Stimulated activated CD8-positive, alpha-beta memory T cell treated with anti-CD3 and anti-CD28 coated beads, Interleukin-4, amount 100 ng/mL, for 24 hours (primary cell): ENCODE measurements at places on chromosomes 12 and 14.

GRCh38 chr12:42421844-42422779 is 96.1 kb downstream of the PPHLN1 start:
- no peak for DNase-seq

GRCh38 chr14:95320955-95321600 is 1.4 kb upstream of the CLMN start:
- no peak for DNase-seq

GRCh38 chr14:80239631-80240030 is 28.3 kb upstream of the DIO2 start:
- no peak for DNase-seq

DNA sequence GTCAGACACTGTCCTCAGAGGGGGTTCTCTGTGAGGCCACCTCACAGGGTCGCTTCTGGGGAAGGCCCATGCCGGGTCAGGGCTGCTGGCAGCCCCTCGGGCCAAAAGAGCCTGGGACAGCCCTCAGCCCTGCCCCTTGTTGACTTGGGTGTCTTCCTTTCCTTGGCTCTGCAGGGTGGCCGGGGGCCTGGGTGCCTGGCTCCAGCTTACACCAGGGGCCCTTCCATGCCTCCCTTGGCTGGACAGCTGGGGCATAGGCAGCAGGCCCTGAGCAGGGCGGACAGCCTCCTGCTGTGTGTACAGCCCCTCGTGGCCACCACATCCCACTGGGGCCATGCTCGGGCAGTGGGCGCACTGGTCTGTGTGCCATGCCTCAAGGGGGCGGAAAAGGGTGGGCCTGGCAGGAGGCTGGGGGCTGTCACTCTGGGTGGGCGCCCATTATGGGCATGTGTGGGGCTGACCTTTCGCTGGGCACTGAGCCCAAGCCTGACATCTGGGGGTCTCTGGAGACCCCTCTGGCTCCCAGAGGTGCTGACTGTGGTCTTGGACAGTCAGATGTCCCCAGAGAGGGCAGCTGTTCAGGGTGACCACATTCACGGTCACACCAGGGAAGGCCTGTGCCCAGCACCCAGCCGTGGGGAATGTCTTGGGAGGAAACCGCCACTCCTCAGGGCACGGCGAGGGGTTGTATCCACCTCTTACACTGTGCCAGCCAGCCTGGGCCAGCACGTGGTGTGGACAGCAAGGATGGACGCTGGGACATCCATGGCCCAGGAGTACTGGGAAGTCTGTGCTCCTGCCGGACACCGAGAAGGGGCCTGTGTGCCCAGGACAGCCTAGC is 313.3 kb downstream of the TMEM121 start:
- no peak for DNase-seq

DNA sequence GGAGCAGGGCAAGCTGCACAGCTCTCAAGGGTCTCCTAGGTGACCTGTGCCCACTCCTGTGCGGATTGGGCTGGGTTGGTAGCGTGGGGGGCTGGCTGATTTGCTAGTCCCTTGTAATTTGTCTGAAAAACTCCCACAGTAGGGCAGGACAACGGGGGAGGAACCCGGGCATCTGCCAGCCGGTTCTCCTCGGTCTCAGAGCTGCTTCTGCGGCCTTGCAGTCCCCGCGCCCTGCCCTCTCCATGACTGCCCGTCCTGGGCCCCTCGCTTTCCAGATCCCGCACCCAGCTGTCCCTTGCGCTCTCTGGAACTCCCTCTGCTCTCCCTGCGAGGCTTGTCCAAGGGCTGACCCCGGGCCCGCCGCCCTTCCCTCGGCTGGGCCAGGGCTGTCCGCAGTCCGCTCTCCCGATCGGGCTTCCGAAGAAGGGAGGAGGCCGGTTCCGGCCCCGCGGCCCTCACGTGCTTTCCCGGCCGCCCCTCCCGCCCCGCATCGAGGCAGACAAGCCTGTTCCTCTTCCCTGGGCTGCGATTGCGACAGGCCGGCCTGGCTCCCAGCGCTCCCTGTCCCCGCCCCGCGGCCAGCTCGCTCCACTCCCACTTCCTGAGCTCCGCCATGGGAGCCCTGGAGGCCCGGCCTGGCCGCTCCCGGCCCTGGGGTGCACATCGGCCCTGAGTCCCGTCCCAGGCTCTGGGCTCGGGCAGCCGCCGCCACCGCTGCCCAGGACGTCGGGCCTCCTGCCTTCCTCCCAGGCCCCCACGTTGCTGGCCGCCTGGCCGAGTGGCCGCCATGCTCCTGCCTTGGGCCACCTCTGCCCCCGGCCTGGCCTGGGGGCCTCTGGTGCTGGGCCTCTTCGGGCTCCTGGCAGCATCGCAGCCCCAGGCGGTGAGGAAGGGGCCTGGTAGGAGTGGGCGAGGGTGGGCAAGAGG is at the start of gene LTBR:
Gene LTBR (plus strand): TSS at position 591 of the 927 bp plus-strand sequence. CDS start 197 bp downstream, at position 788.
- no peak for DNase-seq

DNA sequence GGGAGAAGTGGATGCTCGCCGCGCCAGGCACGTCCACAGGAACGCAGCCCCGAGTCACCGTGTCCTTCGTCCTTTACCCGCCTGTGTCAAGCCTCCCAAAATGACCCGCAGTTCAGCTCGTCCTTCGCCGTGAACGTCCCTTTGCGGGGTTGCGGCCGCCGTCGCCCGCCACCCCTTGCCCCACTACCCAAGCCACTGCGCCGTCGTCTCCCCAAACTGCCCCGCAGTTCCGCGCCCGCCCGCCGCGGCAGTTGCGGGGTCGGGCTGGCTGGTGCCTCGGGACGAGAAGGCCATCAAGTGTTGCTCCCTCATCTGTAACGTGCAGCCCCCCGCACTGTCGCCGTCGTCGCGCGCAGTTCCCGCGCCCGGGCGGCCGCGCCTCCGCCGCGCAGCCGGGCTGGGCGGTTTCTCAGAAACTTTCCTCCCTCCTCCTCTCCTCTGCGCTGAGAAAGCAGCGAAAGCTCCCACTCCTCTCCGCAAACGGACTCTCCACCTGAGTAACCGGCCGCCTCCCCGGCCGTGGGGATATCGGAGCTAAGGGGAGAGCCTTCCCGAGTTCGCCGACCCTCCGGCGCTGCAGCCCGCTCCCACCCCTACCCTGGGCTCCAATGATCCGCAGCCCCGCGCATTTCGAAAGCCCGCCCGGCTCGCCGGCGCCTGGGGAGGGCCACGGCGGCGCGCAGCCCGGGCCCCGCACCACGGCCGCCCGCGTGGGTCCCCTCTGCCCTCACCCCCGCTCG is 6.7 kb downstream of the CDKN1B start:
- DNase-seq: no peak

DNA sequence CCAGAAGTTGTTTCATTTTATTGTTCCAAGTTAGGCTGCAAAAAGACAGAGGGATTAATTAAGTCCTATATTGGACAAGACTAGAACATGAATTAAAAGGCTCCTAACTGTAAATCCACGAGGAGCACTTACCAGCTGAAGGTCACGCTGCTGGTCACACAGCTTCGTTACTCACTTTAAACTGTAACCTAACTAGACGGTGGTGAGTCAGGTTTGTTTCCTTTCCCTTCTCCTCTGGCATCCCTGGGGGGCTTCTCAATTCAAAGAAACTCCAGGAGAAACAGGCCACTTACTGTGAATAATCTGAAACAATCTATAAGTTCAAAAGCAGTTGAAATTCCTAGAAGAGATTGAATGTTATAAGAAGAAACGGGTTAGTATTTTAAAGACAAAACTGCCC is 331.4 kb downstream of the BCAT1 start:
- no peak for DNase-seq

DNA sequence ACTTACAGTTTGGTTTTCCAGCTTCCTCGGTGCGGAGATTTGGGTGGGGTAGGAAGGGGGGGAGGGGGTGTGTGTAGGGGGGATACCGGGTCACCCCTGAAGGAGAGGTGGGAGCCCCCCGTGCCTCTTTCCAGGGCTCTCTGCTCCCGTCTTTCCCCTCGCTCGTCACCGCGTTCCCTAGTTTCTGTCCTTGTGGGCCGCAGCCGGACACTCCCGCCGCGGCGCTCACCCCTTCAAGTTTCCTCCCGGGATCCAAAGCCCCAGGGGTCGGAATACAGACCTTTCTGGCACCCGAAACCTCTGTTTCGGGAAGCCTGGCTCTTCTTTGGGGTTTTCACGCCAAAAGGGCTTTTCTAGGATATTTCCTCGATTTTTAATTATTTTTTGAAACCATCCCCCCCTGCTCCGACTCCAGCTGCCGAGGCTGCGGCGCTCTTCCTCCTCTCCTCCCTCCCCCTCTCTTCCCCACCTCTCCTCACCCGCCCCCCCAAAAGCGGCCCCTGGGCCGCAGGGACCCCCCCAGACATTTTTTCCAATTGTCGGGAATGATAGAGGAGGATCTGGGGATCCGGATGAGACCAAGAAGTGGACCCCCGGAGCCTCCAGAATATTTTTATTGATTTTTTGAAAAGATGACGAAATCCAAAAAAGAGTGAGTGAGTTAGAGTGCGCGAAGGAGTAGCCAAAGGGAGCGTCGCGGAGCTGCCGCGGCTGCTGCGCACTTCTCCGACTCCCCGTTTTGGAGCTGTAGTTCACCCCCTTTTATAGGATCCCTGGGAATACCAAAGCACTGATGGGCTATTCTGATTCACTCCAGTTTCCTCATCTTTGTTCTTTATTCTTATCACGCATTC is 1.7 kb downstream of the CCND2 start:
- DNase-seq: no peak

- DNase-seq: no peak
Measured at GRCh38 chr12:71019282-71019831, 98.8 kb upstream of the PTPRR start.

GRCh38 chr12:128920468-128920867 is 67.2 kb downstream of the GLT1D1 start:
- DNase-seq: no peak

GRCh38 chr12:123061441-123062205 is 81.1 kb downstream of the ARL6IP4 start:
- DNase-seq: no peak

DNA sequence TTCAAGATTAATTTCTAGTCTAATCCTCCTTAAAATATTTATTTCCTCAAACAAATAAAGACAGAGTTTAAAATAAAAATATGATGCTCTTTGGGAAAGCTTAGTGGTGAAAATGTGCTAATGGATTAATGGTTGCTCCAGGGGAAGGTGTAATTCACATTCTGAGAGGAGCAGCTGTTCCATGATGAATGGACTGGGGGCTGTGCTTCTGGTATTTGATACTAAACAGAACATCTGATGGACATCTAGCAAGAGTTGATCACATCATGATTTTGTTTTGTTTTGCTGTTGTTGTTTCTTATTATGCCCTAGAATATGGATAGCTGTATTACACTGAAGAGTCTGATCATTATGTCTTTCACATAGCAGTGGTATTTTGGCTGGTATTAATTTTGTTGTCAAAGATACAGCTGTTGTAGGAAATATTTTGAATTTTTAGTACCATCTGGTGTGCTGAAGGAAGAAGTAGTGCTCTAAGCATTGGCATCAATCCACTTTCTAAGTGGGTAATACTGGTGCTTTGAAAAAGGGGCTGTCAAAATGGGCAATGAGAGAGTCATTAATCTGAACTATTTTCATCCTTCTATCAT is 296.4 kb downstream of the ADAMTS20 start:
- no peak for DNase-seq

GRCh38 chr12:77592836-77593235 is 237.9 kb upstream of the NAV3 start:
- DNase-seq: no peak

- DNase-seq: no peak
Measured at GRCh38 chr12:112788205-112788604, 3.3 kb upstream of the RPH3A start.

GRCh38 chr12:89344862-89345202 is 7.5 kb downstream of the DUSP6 start:
- DNase-seq: no peak

DNA sequence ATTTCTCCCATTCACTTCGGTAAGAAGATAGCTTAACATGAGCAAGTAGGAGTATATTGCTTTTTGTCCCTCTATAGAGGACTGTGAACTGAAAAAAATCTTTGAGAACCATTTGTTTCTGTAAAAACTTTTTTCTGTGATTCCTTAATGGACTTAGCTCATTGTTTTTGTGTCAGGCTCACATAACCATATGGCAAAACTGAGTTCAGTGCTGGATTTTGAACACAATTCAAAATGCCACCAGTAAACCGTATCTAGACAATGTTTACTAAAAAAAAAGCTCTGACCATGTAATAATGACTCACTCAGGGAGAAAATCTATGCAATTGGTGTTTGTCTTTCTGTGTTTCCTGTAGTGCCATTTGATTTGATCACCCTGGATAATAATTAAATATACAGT is 5.2 kb downstream of the TRHDE start:
- no peak for DNase-seq

- no peak for DNase-seq
Measured at GRCh38 chr12:127324681-127325080, 942.3 kb upstream of the TMEM132C start.

DNA sequence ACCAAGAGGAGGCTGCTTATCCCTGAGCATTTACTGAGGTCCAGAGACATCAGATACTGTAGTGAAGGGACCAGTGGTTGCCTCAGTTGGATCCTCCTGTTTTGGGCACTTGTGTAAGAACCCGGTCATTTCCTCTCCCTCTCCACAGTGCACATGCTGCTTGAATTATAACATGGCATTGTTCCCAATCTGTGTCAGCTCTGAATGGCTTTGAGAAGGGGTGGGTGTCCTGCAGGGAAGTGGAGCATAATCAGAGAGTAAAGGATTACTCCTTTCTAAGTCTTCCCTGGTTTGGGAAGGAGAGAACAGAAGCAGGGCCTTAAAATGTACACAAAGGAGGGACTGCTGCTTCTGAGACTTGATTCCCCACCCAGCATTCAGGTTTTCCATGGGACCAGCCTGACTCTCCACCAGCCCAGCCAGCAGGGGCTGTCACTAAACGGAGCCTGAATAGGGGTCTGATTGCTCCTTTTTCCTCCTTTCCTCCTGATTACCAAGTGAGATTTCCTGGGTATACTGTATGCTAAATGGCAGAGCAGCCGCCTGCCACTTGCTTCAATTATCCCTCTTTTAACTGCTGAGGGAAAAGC is 78.4 kb downstream of the NRXN3 start:
- no peak for DNase-seq

GRCh38 chr12:5742258-5742657 is 202.8 kb downstream of the ANO2 start:
- no peak for DNase-seq
